ENCODE measurements at places on chromosomes 5 and 9.
A peak's percentile ranks its signal among the peaks of the same experiment; 100 is the strongest.

- DNase-seq = no peak
Measured at GRCh38 chr5:97063251-97063650, 79.2 kb downstream of the LIX1 start.

DNA sequence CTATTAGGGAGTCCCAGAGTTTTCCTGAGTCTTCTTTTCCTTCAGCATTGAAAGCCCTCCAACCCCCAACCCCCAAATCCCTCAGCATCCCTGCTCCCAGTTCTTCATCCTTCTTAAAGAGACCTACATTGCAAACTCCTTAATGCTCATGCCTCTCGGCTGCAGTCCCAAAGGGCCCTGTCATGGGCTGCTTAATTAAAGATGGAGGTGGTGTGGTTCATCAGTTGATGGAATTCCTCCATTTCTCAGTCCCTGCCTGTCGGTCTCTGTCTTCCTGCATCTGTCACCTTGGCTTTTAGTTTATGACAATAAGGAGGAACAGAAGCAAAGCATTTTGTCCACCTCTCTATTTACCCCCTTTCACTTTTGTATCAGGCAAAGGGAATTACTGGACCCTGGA is 2.0 kb downstream of the FOXI1 start:
- DNase-seq = no peak

DNA sequence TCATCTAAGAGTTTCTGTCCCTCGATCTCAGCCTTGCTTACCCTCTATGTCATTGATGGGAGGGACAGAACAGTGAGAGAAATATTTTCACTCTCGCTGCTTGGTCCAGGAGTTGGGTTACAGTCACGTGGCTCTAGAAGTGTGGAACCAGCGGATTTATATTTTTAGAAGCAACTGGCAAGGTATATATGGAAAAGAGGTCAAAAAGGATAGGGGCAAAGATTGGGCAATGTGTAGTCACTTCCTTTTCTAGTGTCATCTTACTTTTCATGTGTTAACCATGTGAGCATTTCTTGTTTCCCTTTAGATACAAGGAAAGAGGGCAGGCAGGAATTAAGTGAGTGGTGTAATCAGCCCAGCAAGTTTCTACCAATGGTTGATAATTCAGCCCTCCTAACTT is 111.5 kb upstream of the ZNF366 start:
- DNase-seq = peak; percentile 35

DNA sequence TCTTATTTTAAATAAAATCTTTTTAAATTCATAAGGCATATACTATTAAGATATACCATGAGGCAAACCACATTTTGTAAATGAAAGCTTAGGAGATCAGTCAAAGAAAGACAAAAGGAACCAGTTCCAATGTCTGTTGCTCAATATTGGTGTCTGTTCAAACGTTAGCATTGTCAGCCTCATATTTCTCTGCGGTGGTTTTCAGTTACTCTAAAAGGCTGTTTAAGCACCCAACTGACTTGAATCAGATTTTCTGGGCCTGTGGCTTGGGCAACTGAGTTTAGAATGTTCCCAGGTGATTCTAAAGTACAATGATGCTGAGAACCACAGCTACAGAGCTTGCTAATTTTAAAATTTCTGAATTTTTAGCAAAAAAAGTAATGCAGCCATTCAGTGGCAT is 166.3 kb upstream of the KIF2A start:
- DNase-seq = no peak

DNA sequence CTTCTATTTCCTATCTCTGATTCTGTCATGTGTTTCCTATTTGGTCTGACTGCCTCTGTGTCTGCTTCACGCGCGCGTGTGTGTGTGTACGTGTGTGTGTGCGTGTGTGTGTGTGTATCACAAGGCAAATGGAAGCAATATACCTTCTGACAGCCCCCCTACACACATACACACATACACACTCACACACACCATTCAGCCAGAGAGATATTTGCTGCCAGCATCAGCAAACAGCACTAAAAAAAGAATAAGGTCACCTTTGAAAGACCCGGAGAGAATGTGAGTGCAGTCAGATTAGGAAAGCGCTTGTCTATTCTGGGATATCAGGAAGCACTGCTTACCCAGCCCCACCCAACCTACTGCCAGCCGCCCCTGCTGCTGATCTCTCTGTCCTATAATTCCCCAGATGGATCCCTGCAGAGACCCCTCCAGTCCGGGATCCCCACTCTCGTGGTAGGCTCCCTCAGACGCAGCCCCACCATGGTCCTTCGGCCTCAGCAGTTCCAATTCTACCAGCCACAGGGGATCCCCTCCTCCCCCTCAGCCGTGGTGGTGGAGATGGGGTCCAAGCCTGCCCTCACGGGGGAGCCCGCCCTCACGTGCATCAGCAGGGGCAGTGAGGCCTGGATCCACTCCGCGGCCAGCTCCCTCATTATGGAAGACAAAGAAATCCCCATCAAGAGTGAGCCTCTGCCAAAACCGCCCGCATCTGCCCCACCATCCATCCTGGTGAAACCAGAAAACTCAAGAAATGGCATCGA is 45.7 kb downstream of the PLAC8L1 start:
- no peak for DNase-seq

DNA sequence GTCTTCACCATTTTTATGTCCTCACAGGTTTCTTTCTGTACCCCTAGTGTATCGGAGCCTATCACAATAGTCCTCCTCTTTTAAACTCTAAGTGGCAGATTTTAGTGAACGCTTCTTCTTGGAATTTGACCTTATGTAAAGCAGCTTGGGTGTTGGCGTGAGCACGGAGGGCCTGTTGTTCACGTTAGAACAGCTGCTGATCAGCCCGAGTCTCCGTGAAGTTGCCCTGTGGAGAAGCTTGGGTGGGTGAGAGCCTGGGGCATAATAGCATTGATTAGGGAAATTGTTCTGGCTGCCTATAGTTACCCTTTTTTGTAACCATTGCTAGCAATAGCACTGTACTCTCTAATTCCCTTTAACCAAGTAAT is 167.0 kb upstream of the OTULINL start:
- DNase-seq = no peak

DNA sequence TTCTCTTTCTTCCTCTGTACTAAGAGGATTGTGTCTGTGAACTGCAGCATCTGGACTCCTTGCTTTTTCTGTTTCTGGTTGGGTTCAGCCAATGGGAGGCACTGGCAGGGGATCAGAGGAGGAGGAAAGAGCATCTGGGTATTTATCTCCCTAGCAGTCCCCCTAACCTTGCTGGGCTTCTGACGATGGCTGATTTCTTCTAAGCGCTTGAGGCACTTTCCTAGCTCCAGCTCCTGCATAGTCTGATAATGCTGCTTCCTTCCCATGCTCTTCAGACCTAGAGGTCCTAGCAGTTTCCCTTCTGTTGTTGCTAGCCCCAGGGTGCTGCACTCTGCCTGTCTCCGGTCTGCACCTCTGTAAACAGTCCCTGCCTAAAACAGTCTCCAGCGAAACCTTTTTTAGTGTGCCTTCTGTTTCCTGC is 225.1 kb downstream of the PDZD2 start:
- DNase-seq = no peak

GRCh38 chr5:136192526-136193321 is at the start of gene SMIM32:
SMIM32 (minus strand) TSS chr5:136193162; CDS start chr5:136192524, 638 bp downstream.
- peak; percentile 20 for DNase-seq

DNA sequence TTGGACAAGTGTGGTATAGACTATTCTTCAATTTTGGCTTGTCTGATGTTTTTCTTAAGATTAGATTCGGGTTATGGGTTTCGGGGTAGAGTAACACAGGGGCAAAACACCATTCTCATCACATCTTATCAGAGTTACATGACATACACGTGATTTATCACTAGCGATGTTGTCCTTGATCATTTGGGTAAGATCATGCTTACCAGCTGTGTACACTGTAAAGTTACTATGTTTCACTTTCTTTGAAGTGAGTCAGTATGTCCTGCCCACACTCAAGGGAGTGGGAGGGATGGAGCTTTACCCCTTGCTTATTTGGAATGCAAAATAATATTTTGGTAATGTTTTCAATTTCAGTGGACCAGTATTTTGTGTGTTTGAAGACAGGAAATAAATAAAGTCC is 101.8 kb upstream of the TAF11L2 start:
- no peak for DNase-seq

- DNase-seq = no peak
Measured at GRCh38 chr5:15421921-15422412, 78.0 kb upstream of the FBXL7 start.

- DNase-seq = no peak
Measured at GRCh38 chr9:135790850-135791249, 88.9 kb downstream of the KCNT1 start.

DNA sequence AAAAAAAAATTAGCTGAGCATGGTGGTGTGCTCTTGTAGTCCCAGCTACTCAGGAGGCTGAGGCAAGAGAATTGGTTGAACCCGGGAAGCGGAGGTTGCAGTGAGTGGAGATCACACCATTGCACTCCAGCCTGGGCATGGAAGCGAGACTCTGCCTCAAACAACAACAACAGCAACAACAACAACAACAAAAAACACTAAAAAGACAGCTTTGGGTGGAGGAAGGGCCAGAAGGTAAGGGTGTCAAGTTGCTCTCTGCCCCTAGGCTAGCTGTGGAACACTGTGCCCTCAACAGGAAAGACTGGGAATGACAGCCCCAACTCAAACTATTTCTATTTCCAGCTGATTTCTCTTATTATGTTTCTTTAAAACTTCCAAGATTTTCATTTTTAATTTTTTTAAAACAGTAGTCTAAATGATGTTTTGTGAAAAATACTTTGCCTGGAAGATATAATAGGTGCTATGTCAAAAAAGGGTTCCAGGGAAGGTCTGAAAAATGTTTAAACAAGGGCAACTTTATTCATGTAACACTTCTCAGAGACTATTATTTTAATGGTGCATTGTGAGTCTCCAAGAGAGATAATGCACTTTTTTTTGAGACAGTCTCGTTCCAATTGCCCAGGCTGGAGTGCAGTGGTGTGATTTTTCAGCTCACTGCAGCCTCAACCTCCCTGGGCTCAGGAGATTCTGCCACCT is 29.9 kb downstream of the CLINT1 start:
- peak; percentile 48 for DNase-seq

DNA sequence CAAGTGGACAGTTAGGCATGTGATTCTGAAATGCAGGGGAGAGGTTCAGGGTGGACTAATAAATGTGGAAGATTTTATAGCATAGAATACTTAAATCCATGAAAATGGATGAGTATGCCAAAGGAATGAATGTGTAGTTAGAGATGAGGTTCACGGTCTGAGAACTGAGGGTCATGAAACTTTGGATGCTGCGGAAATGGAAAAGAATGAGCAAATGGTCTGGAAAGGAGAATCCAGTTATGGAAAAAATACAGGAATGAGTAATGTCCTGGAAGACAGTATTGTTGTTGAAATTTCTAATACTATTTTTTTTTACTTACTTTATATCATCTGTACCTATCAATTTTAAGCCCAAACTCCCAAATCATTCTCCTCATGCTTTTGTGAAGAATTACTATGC is 2369.4 kb downstream of the MAT2B start:
- no peak for DNase-seq

GRCh38 chr5:97096846-97097245 is 45.6 kb downstream of the LIX1 start:
- DNase-seq = no peak

All from KBM-7 (cell line).